Left lobe of liver (tissue), 2 donors: ENCODE measurements at places on chromosomes 5 and 9.

- no peak for DNase-seq
Observed at GRCh38 chr5:54619731-54620130, 102.2 kb downstream of the SNX18 start.

DNA sequence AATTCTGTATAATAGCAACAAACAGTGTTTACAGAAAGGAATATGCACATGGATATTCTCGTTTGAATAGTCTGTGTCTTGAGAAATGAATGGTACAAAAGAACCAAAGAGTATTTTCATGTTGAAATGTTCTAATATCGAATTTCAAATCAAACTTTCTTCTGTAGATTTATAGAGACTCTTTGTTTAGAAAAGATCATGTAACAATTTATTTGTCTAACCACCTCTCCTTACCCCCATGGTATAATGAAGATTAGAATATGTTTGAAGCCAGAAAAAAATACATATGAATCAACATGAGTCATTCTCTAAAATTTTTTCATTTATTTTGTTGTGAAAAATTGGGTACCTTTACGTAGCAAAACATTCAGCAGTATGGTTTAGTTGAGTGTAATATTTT, 285.6 kb downstream of the PRR16 start:
- DNase-seq: no peak

- no peak for DNase-seq
Observed at GRCh38 chr5:79702606-79703380, 13.2 kb downstream of the CMYA5 start.

DNA sequence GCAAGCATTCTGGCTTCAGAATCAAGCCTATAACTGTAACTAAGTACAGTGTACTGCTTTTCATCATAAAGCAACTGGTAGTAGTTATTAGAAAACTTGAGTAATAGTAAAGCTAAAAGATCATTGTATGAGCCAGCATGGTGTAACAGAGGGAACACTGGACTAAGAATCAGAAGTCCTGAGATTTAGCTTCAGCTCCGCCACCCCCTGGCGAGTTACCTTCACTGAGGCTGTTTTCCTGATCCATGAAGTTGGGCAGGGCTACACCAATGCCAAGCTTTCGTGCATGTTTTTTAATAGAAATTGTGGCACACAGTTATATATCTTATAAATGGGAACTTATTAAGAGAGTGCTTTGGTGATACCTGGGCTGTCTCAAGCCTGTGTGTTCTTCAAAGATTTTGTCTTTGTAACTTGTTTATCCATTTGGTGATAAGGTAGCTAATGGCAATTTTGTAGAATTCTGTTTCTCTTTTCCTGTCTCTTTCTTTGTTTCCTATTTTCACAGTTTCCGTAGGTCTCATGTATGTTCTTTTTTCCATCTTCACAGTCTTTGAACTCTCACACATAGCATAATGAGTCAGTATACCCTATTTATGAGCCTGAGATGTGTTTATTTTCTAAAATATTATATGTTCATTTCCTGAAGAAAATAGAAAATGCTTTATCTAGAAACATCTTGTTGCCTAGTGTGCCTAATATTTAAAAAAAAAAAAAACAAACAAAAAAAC, 102.3 kb downstream of the GDNF start:
- no peak for DNase-seq
